ENCODE measurements at places on chromosomes 3 and 15.

DNA sequence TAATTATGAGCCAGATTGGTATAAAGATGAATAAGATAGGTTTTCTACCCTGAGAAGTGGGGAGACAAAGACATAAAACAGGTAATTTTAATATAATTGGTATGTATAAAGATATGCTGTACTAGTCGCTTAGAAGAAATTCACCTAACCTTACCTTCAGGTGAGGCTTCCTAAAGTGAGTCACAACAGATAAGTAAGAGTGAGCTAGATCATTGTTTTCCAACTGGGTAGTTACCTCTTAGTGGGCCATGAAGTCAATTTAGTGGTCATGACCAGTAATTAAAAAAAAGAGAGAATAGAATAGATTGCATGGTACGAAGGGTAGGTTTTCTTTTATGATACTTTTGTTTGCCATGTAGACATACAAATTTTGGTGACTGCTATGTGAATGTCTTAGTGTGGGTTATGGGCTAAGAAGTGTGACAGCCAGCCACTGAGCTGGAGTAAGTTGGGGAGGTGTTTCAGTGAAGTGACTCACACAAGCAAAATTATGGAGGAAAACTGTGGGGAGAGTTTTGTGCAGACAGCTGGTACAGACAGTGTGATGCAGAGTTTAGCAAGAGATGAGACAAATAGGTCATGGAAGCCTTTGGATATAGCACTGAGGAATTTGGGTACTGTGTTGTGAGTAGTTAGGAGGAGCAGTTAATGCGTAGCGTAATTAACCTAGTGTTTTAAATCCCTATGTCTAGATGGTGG lies 8.2 kb downstream of the TRNT1 start:
- peak; percentile 32 for DNase-seq

- peak; percentile 98 for DNase-seq
Observed at GRCh38 chr15:69305204-69305931, 6.7 kb downstream of the PAQR5 start.

GRCh38 chr3:124078953-124079911 lies 87.3 kb upstream of the ROPN1 start:
- peak; percentile 69 for DNase-seq

- DNase-seq, result peak; percentile 56
Observed at GRCh38 chr3:179526989-179527391, 35.7 kb upstream of the ACTL6A start.

DNA sequence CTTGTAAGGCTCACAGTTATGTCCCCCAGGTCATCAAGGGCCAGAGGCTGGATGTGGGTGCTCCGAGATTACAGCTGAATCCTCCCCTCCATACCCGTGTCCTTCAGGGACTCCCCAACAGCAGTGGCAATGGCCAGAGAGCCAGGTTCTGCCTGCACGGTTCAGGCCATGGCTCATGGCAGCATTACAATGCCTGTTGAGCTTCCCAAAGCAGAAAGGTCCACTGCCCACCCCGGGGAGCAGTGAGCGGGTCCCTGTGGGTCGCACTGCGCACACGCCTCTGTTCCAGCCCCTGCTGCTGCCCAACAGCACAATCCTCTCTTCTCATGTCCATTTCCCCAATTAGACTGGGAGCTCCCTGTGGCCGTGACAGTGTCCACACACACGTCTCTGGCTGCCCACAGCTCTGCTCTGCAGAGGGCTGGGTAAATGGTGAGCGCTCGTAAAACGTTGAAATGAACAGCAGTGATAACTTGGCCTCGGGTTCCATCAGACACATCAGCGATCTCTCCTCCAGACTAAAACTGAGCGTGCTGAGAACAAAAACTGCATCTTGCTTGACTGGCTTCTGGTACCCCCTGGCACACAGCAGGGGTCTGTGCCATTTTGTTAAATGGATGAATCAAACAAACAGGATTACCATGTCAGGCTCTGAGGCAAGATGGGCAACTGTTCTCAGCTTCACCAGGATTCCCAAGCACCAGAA lies 80.4 kb downstream of the VGLL4 start:
- no peak for DNase-seq

DNA sequence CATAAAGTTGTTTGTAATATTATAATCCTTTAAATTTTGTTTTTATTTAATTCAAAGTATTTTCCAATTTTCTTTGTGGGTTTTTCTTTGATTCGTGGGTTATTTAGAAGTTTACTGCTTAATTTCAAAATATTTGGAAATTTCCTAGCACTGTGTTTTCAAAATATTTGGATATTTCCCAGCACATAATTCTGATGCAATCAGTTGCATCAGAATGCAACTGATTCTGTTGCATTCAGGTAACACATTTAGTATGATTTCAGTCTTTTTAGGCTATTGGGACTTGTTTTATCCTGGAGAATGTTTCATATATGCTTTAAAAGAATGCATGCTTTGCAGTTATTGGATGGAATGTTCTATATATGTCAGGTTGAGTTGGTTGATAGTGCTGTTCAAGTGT lies 18.2 kb upstream of the PRR23C start:
- DNase-seq, result no peak

DNA sequence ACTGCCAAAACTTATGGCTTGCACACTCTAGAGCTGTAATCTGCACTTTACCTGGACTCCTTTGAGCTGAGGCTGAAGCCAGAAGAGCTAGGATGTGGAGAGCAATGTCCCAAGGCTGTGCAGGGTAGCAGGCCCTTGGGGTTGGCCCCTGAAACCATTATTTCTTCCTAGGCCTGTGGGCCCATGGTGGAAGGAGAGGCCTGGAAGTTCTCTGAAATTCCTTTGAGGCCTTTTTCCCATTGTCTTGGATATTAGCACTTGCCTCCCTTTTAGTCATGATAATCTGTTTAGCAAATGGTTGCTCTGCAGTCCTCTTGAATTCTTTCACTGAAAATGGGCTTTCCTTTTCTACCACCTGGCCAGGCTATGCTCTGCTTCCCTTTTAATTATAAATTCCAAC lies 102.0 kb upstream of the SGO1 start:
- DNase-seq, result no peak

- DNase-seq, result no peak
Observed at GRCh38 chr15:89113296-89114024, 25.2 kb downstream of the ABHD2 start.

DNA sequence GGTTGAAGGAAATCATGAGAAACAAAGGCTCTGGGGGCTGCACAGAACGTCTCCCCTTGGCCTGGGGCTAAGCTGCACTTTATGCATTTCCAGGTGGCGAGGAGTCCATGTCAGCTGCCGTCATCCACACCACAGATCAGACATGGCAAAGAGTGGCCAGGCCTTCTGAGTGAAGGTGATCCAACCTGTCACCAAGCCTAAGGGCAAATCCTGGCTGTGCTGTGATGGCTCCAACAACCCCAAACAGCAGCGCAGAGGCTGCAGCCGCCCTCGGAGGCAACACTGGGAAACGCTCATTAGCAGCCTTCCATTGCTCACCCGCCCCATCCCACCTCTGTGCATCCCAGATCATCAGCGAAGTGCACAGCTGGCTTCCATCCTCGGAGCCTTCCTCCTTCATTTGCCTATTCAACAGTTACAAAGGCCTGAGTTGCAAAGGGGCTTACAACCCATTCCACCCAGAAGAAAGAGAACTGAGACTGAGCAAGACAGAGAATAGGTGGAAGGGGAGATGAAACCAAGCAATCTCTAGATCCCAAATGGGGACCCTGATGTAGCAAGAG lies 55.7 kb downstream of the SRGAP3 start:
- no peak for DNase-seq

GRCh38 chr3:161598639-161599038 lies 102.0 kb downstream of the OTOL1 start:
- DNase-seq, result no peak

DNA sequence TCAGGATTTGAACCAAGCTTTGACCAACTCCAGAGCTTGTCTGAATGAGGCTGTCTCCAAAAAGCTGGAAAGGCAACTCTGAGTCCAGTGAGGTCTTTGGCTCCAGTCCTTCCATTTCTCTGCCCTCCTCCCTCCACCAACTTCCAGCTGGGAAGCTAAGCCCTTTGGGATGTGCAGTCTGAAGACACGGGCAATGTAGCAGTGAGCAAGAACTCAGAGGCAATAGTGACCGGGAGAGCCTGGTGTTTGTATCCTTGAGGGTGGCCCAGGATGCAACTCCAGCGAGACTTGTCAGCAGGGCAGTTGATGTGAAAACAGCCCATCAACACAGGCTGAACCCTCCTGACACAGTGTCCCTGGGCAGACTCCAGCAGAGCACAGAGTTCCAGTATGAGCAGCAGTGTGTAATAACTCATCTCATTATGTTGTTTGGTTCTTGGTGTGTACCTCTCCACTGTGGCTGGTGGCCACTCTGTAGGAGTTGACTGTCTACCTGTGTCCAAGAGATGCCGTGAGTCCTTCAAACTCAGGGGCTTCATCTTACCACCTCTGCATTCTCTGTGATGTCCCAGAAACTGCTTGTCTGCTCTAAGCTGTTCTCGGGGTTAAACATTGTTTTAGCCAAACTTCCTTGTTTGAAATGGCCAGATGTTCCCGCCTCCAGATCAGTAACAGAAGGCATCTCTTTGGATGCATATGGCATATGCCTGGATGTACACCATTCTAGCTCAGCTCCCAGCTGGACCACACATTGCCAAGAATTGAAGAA lies 6.6 kb downstream of the CDCP1 start:
- DNase-seq, result peak; percentile 44

GRCh38 chr15:91284758-91285466 lies 184.9 kb downstream of the SV2B start:
- DNase-seq, result no peak

DNA sequence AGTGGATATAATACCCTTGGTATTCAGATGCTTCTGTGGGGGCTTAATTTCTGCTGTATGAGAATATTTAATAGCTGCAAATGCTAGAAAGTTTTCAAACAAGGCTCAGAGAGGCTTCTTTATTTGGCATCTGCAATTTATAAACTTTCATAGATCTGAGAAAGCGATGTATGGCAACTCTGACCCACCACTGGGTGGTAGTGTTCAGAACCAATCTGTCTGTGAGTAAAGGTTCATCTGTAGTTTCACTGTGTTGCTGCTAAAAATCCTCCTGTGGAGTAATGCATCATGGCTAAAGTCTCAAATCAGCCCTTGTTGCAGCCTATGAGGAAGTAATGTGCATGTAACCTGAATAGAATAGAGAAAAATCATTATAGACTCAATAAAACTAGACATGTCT lies 47.4 kb downstream of the CLSTN2 start:
- no peak for DNase-seq

GRCh38 chr15:69643476-69643875 lies 190.9 kb downstream of the RPLP1 start:
- no peak for DNase-seq

GRCh38 chr15:80588801-80589200 lies 106.3 kb upstream of the ABHD17C start:
- peak; percentile 94 for DNase-seq

GRCh38 chr15:64717735-64718495 lies 57.5 kb downstream of the RBPMS2 start:
- no peak for DNase-seq

DNA sequence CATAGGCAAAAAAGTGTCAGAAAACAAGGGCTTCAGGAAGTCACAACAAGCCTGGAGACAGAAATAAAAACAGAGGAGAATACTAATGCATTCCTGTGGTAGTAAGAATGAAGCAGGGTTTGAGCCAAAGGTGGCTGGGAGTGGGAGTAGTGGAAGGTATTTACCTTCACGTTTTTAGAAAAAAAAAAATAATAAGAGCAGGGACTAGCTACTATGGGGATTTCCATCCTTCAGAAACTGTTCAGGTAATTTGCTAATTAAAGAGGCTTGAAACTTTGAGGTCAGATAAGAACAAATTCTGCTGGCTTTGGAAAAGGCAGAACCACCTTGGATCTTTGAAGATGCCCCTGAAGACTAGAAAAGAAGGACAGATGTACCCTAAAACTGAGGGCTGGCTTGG lies 18.4 kb downstream of the ILDR1 start:
- DNase-seq, result no peak

- DNase-seq, result peak; percentile 14
Observed at GRCh38 chr3:113117511-113118234, 93.7 kb upstream of the BOC start.

DNA sequence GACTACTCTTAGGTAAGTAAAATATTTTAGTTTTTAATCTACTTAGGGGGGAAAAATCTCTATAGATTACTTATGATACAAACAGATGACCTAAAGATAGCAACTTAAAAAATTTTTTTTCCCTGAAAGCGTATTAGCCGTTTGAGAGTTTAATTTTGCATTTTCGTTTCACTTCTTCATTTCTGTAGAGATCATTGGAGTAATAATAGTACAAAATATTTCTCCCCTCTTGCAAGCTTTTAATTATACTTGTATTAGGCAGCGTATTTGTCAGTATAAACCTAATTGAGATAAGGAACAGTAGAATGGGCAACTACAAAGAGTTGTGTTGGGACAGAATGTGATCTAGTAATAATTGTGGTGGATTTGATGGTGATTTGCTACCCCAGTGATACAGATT lies 10.3 kb downstream of the SKIL start:
- no peak for DNase-seq

GRCh38 chr15:65957451-65957850 lies 88.2 kb downstream of the RAB11A start:
- no peak for DNase-seq

- DNase-seq, result no peak
Observed at GRCh38 chr3:155634121-155634719, 110.7 kb downstream of the PLCH1 start.

GRCh38 chr3:126159476-126159875 lies 20.9 kb downstream of the ALDH1L1 start:
- no peak for DNase-seq

- DNase-seq, result no peak
Observed at GRCh38 chr15:53841651-53842050, 82.2 kb upstream of the WDR72 start.

- no peak for DNase-seq
Observed at GRCh38 chr3:63661242-63661641, 8.8 kb downstream of the SNTN start.

DNA sequence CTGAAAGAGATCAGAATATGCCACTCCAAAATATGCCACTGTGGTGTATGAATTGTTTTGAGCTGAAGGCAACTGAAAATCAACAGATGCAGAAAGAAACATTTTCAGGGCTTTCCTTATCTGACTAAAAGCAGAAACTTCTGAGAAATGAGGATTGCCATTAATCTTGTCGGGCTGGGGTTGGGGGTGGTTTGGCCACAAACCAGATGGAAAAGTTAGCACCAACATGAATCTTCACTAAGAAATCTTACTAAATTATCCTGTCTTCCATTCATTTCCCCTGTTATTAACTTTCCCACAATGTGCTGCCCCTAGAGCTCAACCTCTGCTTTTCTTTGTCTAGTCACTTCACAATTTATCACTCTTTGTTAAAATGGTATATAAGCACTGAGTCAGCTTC lies 229.9 kb upstream of the GADL1 start:
- DNase-seq, result no peak

DNA sequence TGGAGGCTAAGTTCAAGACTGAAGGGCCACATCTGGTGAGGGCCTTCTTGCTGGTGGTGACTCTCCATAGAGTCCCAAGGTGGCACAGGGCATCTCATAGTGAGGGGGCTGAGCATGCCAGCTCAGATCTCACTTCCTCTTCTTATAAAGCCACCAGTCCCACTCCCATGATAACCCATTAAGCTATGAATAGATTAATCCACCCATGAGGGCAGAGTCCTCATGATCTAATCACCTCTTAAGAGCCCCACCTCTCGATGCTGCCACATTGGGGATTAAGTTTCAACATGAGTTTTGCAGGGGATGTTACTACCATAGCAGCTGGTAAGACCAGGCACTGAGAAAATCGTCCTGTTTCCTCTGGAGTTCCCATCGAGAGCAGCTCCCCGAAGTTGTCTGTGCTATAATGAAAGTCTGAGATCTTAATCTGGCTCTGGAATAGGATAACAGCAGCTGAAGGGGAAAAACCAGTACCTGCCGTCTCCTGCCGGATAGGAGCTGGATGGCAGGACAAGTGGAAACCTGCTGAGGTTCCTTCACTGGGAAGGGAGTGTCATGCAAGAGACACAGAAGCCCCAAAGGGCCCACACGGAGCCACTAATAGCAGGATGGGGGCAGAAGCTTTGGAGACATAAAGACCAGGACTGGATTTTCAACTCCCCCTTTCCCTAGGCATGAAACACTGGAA lies 79.5 kb upstream of the EPHB3 start:
- DNase-seq, result no peak
